ENCODE measurements at places on chromosomes 2 and 18.

DNA sequence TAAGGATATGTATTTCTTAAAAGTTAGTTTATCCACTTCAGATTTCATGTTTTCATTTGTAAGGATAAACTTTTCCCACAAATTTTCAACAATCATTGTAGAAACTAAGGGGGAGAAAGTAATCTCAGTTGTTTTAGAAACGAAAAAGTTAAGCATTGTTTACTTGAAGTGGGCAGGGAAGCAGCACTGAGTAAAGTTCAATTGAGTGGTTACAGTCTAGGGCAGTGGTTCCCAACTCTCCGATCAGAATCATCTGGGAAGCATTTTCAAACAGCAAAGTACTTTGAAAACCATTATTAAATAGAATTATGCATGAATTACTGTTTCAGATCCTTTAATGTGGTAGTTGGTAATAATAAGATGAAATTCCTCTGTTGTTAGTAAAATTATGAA, 12.5 kb downstream of the MRPL35 start:
- no peak for DNase-seq

GRCh38 chr2:16055848-16056580, 115.7 kb downstream of the MYCN start:
- no peak for DNase-seq

DNA sequence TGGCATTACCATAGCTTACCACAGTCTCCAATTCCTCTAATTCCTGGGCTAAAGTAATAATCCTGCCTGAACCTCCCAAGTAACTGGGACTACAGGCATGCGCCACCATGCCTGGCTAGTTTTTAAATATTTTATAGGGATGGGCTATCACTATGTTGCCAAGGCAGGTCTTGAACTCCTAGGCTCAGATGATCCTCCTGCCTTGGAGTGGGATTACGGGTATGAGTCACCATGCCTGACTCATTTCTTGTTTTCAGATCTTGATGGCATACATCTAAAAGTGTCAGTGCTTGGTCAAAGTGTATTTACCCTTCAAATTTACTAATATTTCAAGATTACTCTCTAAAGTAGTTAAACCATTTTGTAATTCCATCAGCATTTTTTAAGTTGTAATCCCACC, 9.4 kb upstream of the SOCS6 start:
- DNase-seq = no peak

GRCh38 chr2:37827911-37828511, 97.1 kb upstream of the RMDN2 start:
- no peak for DNase-seq

GRCh38 chr2:80028584-80028983, 276.0 kb downstream of the LRRTM1 start:
- no peak for DNase-seq

DNA sequence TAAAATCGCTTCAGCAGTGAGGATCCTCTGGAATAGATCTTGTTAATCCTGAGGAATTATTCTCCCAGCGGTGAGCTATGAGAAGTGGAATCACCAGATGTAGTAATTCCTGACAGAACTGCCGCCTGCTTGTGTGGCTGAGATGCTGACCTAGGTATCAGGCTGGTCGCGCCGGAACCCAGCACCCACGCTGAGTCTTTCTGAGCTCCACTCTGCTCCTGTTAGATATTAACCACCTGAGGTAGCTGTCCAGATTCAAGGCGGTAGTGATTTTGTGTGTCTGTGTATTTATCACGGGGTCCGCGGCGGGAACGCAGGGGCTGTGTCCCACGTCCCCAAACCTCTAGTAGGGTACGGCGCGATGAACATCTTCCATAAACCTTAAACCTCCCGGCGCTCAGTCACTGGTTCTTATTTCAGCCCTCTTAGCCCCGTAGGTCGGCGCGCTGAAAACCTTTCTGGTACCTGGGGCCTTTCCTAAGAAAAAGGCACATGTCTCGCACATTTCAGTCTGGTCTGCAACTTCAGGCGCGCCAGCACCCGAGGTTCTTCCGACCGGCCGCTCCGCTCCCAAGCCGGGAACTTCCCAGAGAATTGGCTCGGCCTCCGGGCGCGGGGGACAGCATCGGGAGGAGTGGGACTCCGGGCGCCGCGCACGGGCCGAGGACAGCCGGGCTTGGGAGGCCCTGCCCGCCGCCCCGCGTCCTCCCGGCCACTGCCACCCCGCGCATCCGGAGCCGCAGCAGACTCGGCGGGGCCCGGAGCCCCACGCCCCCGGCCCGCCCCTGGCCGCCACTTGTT, 542 bp upstream of the CNNM3 start:
- peak; percentile 37 for DNase-seq

DNA sequence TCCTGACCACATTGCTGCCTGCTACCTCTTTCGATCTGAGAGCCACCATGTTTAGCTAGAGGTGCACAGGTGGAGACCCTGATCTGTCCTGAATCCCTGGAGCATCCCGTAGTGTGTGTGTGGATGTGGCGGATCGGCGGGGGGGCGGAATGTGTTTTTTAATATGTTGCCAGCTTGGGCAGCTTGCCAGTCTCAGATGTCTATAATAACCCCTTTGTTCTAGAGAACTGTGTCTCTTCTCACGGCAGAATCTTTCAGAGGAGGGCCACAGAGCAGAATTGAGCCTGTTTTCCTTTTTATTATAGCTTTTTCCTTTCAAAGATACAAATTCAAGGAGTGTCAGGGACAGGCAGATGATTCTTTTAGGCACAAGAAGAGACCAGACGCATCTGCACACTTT, 934.1 kb upstream of the KLHL29 start:
- no peak for DNase-seq

GRCh38 chr18:7002107-7002506, 115.5 kb downstream of the LAMA1 start:
- DNase-seq = no peak

- no peak for DNase-seq
Observed at GRCh38 chr2:2010251-2010650, 265.9 kb upstream of the PXDN start.

- no peak for DNase-seq
Observed at GRCh38 chr2:135299658-135300244, 231.3 kb downstream of the ZRANB3 start.

DNA sequence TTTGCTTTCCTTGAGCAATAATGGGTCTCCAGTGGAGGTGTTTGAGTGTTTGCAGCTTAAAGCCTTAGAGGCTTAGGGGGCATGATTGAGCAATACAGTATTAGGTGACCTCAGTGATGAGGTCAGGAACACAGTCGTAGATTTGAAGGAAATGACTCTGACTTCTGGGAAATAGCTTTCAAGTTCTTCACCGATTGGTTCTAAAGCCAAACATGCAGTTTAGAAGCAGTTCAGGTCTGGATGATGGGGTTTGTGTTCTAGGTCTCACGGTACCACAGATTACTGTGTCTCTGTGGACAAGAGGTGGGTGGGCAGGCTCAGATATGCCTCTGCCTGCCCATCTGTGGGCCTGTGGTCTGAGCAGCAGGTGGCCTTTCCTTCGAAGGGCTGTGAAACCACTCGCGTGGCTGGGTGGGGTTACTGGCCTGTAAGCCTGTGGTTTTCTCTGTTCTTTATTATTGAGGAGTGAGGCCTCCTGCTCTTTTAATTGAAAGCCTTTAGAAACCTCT, 7.8 kb downstream of the MTHFD2 start:
- no peak for DNase-seq

DNA sequence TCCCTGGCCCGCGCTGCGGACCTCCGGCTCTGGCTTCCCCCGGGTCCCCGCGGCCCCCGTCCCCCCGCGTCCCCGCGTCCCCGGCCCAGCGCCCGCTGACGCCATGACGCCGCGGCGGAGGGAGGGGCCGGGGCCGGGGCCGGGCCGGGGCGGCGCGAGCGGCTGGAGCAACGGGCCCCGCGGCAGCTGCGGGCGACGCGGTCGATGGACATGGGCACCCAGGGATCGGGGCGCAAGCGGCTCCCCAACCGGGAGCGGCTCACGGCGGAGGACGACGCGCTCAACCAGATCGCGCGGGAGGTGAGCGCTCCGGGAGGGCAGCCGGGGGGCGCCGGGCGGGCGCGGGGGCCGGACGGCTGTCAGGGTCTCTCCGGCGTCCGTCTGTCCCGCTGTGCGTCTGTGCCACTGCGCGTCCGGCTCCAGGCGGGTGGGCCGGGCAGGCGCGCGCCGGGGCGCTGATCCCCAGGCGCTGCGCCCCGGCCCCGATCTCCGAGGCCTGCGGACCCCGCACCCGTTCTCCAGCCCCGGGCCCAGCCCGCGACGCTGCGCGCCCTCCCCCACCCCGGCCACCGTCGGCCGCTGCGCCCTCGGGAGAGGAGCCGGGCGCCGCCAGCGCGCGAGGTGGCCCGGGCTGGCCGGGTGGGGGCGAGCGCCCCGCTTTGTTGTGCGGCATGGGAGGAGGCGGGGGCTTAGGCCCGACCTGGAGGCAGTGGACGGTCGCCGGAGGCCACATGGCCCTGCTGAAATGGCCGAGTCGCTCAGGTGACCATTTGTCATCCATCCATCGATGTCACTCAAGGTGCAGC, at the start of gene LRRFIP1:
LRRFIP1 (plus strand) TSS at position 147 of the 806 bp plus-strand sequence; CDS start at position 205, 58 bp downstream.
- DNase-seq = peak; percentile 33

DNA sequence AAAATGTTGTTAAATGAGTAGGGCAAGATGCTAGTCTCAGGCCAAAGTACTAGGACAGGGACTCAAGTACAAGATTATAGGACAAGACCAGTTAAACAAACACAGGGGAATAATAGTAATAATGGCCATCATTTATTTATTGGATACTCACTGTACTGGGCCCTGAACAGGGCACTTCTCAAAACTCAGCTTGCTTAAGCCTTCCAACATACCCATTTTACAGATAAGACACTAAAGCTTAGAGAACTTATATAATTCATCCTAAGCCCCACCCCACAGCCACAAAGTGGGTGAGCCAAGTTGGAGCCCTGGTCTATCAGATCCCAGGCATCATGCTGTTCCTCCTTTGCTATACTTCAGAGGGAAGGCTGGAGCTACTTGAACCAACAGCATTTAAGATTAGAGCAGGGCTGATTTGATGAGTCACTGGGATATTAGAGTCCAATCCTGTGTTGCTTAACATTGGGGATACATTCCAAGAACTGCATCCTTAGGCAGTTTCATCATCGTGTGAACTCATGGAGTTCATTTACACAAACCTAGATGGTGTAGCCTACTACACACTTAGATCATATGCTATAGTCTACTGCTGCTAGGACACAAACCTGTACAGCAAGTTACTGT, 153.6 kb downstream of the MTCL1 start:
- no peak for DNase-seq

DNA sequence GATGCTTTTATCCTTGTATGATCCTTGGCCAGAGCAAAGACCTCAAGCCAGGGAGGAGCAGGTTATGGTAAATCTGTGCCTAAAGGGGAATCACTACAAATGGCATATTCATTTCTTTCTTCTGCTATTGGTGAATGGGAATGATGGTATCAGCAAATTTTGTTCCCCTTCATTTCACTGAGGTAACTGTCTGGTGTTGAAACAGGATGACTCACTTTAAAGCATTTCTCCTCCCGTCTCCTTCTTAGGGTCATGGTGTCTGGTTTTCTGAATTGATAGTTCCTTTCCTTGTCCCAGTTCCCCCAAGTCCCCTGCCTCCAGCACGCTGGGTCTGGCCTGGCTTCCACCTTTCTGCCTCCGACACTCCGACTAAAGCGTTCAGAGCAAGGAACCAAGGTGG, 109.2 kb downstream of the MREG start:
- no peak for DNase-seq

- DNase-seq = no peak
Observed at GRCh38 chr2:100703739-100704138, 116.2 kb upstream of the NPAS2 start.

DNA sequence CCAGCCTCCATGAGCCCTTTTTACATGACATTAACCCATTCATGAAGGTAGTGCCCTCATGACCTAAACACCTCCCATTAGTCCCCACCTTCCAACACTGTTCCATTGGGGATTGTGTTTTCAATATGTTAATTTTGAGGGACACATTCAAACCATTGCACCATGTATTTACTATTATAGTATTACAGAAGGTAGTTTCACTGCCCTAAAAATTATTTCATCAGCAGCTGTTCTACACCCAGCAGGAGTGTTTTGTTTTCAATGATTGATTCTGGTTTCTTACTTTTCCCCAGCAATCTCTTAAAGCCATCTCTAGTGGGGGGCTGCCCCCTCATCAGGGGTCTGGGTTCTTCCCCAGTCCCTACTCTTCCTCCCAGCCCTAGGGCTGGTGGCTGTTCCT, 71.9 kb downstream of the CERS6 start:
- DNase-seq = no peak

GRCh38 chr18:8863427-8863826, 158.1 kb downstream of the MTCL1 start:
- DNase-seq = no peak

DNA sequence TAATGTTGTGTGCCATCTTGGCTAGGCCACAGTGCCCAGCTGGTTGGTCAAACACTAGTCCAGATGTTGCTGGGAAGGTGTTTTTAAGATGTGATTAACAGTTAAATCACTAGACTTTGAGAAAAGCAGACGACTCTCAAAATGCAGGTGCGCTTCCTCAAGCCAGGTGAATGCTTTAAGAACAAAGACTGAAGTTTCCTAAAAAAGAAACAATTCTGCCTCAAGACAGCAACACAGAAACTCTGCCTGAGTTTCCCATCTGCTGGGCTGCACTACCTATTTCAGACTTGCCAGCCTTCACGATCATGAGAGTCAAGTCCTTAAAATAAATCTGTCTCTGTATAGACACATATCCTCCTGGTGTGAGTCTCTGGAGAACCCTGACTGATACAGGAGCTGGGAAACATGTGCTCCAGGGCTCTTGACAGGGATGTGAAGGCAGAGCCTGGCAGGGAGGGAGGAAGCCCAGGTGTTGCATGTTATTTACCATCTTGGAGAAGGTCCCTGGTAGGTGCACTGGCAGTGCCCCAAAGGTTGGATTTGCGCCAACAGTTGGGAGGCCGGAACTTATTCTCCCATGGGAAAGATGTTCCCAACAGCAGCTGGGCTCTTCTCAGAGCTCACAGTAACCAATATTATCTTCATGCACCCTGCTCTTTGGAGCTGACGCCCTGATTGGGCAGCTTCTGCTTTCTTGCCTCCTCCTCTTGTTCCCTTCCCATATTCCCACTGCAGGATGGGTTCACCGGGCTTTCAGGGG, 43.9 kb downstream of the ST6GAL2 start:
- no peak for DNase-seq

- no peak for DNase-seq
Observed at GRCh38 chr2:239444626-239445577, 44.1 kb upstream of the HDAC4 start.

DNA sequence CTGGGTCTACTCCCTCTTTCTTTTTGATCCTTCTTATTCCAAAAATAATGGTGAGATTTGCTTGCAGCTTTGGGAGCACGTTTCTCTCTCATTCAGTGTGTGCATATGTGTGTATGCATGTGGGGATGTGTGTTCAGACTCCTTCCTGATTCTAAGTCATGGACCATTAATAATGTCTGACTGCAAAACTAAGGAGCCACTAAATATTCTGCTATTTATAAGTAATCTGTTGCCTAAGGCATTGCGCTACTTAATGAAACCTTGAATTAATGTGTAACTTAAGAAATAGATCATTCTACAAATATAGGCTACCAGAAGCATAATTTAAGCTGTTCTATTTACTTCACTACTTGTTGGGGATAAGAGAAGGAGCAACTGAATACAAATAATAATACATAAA, 182.1 kb downstream of the TFCP2L1 start:
- DNase-seq = no peak

DNA sequence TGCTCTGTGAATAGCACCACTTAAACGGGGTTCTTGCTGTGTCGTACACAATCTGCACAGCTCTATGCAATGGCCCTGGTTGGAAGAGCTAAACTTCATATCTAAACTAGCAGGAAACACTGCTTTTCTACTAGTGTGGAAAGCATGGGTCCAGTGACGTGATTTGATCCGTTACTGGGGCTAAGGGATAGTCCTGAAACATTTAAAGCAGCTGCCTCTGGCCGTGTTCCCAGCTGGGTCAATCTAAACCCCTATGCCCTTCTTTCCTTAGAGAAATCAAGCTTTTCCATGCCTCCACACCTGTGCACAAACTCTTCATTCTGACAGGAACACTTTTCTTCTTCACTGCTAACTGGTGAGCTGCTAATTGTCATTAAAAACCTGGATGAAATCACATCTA, 5.4 kb upstream of the IGFBP5 start:
- no peak for DNase-seq
